Activated naive CD4-positive, alpha-beta T cell (primary cell): ENCODE measurements at places on chromosomes 13 and 19.

DNA sequence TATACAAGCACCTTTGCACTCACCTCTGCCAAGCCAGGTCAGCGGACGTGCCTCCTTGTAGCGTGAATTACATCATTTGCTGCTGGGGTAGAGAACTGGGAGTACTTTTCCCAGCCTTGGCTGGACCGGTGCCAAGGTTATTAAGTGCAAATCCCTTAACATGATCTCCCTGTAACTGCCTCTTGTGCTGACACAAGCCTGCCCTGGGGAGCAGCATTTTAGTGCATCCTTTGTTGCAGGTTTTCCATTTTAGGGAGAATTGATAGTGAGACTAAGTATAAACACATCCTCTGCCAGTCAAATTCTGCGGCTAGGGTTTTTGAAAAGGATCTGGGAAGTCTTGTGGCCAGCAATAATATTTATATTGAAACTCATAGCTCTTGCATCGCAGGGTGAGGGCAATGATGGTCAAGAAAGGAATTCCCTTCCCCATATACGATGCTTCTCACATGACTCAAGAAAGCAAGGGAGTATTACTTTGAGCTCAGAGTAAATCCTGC, 32.7 kb upstream of the DCLK1 start:
- DNase-seq: no peak

- DNase-seq: no peak
Measured at GRCh38 chr13:71864986-71865873, 1.8 kb downstream of the DACH1 start.

- DNase-seq: no peak
Measured at GRCh38 chr13:44273991-44274770, 99.4 kb upstream of the SERP2 start.

GRCh38 chr19:28397306-28397705, 815.6 kb downstream of the UQCRFS1 start:
- no peak for DNase-seq

- no peak for DNase-seq
Measured at GRCh38 chr19:14434543-14435319, 1.6 kb downstream of the PKN1 start.

DNA sequence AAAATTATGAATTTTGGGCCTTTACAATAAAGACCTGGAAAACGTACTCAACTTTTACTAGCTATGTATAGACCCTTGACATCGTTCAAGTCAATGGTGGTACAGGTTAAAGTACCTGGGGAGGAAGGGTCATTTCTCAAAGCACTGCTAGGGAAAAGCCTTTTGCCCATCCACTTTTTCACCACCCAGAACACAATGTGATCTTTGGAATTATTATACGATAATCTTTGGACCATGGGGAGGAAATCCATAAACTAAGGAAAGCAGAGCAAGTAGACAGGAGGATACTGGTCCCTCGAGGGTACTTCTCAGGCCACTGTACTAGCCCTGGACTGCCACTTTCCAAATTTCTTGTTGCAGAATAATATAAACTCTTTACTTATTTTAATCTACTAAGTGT, 39.5 kb downstream of the UBL3 start:
- no peak for DNase-seq

GRCh38 chr13:101875717-101876393, 423.4 kb downstream of the ITGBL1 start:
- no peak for DNase-seq

GRCh38 chr13:27130223-27130978, 41.2 kb downstream of the USP12 start:
- DNase-seq: no peak

DNA sequence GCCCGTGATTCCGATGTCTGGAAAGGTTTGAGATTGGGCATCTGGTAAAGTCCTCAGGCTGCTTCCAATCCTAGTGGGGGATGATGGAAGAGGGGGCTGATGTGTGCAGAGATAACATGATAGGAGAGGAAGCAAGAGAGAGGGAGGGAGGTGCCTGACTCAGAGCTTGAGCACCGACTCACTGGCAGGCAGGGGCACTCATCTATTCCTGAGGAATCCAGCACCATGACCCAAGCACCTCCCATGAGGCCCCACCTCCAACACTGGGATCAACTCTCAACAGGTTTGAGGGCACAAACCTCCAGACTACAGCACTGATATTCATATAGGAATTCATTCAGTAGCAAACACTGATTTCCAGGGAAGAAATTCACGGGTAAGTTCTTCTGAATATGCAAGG, 5.6 kb upstream of the SIGLEC9 start:
- DNase-seq: no peak

- DNase-seq: no peak
Measured at GRCh38 chr13:69450245-69450644, 657.4 kb upstream of the ATXN8OS start.

- DNase-seq: no peak
Measured at GRCh38 chr13:113112893-113113845, 7.6 kb downstream of the F7 start.

GRCh38 chr13:37091835-37092234, 13.6 kb downstream of the CSNK1A1L start:
- DNase-seq: no peak

DNA sequence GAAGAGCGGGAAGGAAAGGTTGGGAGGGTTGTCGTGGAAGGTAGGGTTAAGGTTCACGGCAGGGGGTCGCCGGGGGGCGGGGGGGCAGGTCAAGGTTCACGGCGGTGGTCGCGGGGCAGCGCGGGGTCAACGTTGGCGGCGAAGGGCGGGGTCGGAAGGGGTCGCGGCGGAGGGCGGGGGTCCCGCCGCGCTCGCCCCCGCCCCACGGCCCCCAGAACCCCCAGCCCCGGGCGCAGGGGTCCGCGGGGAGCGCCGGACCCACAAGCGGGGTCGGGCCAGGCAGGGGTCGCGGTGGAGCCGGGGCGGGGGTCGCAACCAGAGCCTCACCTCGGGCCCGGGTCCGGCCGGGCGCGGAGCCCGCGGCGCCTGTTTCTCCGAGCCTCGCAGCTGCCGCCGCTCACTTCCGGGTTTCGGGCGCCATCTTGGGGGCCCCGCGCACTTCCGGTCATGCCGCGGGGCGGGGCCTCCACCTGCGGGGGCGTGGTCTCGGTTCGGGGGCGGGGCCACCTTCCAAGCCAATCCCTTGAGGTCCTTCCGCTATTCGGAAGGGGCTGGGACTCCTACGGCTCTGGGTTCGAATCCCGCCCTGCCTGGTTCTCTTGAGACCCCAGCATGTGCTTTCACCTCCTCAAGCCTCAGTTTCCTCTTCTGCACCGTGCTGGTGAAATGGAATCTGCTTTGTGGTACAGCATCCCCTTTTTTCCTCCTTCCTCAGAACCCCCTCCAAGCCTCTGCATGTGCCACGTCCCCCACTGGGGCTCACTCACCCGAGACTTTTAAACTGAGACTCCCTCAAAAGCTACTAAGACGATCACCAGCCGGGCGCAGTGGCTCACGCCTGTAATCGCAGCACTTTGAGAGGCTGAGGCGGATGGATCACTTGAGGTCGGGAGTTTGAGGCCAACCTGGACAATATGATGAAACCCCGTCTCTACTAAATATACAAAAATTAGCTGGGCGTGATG, at the start of gene SBNO2:
Gene SBNO2 (minus strand): TSS at position 424 of the 965 bp plus-strand sequence. CDS start 19,992 bp downstream, outside the sequence.
- DNase-seq: peak; percentile 93

DNA sequence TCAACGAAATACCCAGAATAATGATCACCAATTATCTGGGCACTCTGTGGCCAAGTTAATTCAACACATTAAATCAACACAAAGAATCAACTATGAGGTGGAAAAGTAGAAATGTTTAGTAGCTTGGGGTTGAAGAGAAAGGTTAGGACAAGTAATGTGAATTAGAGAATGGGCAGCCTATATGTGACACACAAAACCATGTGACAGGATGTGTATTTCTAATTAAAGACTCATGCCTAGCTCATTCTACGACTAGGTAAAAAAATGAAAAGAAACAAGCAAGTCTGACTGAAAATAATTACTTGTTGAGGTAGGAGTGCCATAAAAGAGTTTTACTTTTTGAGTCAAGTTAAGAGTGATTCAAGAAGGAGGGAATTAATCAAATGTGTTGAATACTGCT, 2646.0 kb upstream of the PCDH20 start:
- no peak for DNase-seq

DNA sequence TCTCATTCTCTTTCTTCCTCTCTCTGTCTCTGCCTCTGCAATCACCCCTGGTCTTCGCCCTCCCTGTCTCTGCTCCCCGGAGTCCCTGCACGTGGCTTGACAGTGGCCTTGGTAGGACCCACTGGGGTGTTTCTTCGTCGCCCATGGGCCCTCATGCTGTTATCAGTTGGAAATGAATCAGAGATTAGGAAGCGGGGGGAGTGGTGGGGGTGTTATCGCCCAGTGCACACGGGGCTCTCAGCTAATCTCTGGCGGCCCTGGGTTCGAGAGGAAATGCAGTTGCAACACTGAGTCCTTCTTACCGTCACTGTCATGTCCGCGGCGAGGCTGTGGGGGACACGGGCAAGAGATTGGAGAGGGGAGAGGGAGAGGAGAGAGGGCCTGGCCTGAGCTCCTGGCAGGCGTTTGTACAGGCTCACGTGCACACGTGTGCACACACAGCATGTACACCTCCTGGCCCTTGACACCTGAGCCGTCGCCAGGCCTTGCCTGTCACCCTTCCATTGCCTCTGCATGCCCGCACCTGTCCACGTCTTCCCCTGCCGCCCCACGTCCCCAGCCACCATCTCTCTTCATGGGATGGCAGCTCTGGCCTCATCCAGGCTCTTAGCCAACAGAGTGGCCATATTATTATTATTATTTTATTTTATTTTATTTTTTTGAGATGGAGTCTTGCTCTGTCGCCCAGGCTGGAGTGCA, 37.8 kb upstream of the SLC7A10 start:
- DNase-seq: no peak

- DNase-seq: no peak
Measured at GRCh38 chr19:38545596-38545995, 72.2 kb downstream of the MAP4K1 start.

DNA sequence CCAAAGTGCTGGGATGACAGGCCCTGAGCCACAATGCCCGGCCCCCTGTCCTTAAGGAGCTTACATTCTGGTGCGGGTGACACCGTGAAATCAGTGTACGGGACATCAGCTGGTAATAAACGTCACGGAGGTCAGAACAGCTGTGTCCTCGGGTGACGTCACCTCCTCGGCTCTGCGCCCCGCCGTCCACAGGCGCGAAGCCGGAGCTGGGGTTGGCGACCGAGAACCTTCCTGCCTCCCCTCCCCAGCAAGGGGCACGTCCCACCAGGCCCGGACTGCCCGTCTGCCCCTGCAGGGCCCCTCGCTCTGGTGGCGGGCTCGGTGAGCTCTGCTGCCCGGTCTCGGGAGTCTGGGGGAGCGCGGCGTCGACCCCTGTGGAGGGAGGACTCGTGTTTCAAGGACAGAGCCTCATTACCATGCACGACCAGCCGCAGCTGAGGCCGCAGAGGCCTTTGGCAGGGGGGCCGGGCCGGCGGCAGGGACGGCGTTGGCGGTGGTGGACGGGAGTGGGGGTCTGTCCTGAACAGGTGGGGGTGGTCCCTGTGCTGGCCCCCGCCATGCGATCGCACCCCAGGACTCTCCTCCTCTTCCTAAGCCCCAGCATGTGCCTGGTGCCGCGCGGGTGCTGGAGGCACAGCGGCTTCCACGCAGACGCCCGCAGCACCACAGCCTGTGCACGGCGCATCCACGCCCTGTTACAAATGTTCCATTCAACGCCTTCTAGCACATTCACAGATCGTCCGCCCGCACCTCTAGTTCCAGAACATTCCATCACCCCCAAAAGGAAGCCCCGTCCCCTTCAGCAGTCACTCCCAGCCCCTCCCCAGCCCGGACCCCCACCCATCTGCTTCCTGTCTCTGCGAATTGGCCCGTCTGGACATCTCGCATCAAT, 5.4 kb downstream of the LINGO3 start:
- DNase-seq: no peak

- no peak for DNase-seq
Measured at GRCh38 chr19:55605637-55606470, at the start of gene ZNF865. ZNF865 (plus strand) TSS chr19:55605647; CDS start chr19:55613619, 7,972 bp downstream.

GRCh38 chr19:5674714-5675113, 5.6 kb downstream of the MICOS13 start:
- DNase-seq: no peak

GRCh38 chr13:110070046-110070445, 236.9 kb downstream of the COL4A1 start:
- no peak for DNase-seq

- no peak for DNase-seq
Measured at GRCh38 chr13:73722120-73722519, 412.1 kb downstream of the KLF12 start.

GRCh38 chr19:50728084-50728737, 5.0 kb downstream of the CLEC11A start:
- DNase-seq: peak; percentile 49

DNA sequence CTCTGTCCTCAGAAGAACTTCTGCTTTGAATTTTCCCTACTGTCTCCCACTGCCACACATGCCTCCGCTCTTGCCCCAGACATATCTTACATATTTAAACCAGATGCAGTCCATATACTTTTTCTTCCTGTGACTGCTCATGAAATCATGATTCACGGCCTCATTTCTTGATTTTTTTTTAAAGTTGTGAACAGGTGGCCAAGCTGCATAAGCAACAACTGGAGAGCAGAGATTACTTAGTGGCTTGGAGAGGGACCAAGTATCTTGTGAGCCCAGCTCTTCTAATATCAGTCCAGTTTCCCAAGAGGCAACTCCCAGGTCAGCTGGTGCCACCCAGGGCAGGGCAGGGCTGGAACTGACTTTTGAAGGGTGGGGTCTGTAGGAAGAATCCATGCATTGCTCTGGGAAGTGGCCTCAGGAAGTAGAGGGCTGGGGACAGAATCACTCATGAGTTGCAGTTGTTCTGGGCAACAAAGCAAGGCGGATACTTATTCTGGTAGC, 152.4 kb downstream of the LMO7 start:
- no peak for DNase-seq

DNA sequence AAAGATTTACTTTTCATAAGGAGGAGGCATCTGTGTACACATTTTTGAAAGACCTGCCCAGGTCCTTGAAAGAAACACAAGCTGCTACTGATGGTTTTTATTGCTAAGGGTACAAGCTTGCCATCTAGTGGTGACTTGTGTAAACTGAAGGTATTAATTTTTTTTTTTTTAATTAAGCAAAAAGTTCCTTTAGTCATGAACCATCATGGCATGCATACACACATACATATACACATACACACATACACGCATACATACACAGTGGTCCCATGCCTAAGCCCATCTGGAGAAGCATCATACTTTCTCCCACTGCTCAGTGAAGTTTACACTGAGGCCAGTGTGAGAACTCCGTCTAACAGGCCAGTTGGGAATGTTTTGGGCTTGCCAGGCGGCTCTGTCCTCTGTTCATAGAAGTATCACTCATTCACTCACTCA, 312.5 kb downstream of the DCLK1 start:
- no peak for DNase-seq

GRCh38 chr19:35083691-35084508, 31.7 kb upstream of the FXYD3 start:
- DNase-seq: no peak

- DNase-seq: no peak
Measured at GRCh38 chr19:50896591-50897190, 14.5 kb downstream of the KLK4 start.
